CD4-positive, alpha-beta T cell treated with Interferon gamma for 1 hour (primary cell): ENCODE measurements at places on chromosomes 4 and X.

DNA sequence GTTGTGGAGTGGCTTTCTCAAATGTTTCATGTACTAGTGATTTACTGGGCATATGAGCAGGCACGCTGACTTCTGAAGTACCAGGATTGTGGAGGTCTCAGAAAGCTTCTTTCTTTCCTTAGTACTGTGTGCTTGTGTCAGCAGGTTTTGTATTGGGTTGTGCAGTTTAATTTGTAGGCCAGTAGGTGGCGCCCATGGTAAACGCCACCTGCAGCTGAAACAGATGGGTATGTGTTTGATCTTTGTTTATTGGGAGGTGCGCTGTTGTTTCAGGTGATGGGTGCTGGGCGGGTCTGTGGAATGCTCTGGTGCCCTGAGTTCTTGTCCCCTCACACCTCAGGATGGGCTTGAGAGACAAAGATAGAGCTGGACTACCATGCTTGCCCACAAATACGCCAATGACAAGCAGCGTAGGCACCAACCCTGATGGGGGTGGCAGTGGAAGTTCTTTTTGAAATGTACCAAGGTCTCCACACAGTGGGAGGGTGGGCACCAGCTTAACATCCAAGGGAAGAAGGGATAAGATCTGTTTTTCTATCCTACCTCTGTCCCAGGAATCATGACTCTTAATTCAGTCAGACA lies 141.5 kb downstream of the RPS6KA6 start:
- no peak for DNase-seq

DNA sequence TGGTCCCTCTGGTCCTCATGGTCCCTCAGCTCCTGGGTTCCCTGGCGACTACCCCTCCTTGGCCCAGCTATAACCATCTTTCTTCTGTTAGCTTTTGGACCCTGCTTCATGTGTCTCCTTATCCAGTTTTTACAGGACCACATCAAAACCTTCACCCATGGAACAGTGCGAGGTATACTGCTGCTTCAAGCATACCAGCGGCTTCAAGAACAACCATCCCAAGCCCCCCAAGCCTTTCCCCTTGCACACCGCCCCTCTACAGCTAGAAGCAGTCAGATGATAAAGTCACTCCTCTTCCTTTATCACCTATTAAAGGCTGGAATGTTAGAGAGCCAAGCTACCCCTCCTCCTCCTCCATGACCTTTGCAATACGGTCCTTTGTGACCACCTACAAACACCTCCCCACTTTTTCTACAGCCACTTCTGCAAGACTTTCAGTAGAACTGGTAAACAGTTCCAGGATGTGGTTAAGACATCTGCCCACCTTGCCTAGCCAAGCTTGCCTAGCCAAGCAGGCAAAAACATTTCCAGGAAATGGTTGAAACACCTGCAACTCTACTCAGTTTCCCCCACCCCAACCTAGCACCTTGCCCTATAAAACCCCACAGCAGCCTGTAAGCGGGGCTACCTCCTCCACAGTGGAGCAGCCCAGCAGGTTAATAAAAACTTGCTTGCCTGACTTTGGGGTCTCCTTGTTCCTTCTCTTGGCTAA lies 125.7 kb downstream of the ZC4H2 start:
- DNase-seq: no peak

GRCh38 chr4:150072471-150072870 lies 5.8 kb upstream of the DCLK2 start:
- DNase-seq: no peak

- no peak for DNase-seq
These were observed 29.3 kb upstream of the GPR101 start for GRCh38 chrX:137062915-137063617.

- DNase-seq: no peak
These were observed 2025.6 kb upstream of the AGA start for GRCh38 chr4:179467878-179468277.

DNA sequence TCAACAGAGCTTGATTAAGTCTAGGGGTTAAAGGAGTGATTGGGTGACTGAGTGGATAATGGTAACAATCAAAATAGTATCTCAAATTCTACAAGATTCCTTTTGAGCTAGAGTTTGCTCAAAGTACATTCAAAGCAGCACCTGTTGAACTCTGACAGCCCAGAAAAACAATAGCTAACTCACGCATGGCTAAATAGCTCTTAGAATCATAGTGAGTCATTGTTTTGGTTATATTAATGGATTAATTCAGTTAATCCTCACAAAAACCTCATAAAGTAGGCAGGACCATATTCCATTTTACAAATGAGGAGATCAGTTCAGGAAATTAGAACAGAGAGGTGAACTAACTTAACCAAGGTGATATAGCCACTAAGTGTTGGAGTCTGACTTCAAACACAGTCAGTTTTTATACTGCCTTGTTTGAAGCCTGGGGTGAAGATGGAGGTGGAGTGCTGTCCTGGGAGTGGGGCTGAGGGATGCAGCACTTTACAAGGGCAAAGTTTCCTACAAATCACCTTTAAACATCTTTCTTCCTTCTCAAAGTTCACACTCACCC lies 35.9 kb upstream of the PPM1K start:
- no peak for DNase-seq

GRCh38 chr4:6907658-6908191 lies 1.9 kb upstream of the TBC1D14 start:
- DNase-seq: no peak

DNA sequence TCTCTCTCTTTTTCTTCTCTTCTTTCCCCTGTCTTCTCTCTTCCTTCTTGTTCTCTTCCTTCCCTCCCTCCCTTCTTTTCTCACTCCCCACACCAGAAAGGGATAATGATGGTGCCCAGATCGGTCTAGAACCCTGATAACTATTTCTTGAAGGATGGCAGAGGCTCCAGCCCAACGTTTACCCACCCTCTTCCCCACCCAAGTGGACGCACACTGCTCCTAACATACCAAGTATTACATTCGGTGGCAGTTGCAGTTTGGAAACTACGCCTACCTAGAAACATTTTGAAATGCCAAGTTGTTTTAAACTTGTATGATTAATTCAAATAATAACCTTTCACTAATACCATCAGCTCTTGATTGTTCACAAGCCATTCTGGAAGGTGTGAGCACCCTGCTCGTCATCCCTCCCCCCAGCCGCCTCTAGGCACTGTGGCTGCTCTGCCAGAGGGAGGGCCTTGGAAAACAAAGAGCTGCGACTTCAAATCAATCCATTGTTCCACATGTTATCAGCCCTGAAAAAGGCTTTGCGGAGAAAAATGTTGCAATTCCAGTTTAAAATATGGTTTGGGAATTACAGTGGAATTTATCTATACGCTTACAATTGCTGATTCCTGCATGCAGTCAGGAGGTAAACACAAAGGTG lies 1017.5 kb upstream of the TENM3 start:
- DNase-seq: no peak

DNA sequence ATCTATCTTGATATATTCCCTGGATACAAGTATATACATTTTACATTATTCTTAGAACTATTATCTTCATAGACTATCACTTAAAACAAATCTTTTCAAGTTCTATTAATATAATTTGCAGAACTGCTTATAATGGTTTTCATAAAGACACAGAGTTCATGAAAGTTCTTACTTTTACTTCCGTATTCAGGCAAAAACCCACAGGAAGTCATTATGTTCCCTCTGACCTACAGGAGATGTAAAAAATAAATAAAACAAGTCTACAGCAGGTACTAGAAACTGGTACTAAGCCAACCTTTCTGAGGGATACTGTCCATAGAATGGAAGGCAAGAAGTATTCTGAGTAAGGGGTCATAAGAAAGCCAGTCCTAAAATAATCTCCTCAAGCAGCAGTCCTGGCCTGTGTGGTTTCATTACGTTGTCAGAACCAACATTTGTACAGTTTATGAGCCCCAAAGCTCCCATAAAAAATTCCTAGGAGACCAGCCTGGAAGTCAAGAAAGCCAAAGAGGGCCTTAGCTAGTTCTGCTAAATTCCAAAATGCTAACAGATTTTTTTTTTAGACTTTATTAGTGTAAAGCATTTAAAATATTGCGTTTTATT lies 68.6 kb downstream of the CAMK2D start:
- DNase-seq: no peak

DNA sequence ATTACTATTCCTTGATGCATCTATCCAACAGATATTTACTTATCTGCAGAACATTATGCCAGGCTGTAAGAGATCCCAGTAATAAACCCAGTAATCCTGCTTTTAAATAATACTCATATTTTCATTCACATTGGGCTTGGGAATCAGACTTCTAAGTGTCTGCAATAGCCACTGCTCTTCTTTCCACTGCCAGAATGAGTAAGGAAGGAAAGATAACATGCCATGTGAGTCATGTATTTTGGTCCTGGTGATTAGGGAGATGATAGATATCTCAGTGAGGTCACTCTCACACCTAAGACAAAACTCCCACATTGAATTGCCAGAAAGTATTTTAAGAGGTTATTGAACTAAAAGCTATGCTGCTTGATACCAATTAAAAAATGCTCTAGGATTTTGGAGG lies 13.9 kb upstream of the HEPH start:
- DNase-seq: no peak

DNA sequence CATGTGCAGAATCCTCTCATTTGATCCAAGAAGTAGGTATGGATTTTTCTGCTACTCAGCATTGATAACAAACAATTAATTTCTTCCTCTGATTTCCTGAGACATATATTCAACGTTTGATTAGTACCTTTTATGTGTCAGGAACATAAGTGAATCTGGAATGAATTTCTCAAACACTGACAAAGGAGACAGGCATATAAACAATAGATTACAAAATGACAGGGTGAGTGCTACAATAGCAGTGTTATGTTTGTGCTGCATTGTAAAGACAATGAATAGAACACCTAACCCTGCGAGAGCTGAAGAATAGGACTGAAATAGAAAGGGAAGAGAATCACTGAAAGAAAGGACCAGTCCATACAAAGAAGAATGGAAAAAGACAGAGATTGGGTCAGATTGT lies 52.9 kb downstream of the ARHGAP24 start:
- no peak for DNase-seq

DNA sequence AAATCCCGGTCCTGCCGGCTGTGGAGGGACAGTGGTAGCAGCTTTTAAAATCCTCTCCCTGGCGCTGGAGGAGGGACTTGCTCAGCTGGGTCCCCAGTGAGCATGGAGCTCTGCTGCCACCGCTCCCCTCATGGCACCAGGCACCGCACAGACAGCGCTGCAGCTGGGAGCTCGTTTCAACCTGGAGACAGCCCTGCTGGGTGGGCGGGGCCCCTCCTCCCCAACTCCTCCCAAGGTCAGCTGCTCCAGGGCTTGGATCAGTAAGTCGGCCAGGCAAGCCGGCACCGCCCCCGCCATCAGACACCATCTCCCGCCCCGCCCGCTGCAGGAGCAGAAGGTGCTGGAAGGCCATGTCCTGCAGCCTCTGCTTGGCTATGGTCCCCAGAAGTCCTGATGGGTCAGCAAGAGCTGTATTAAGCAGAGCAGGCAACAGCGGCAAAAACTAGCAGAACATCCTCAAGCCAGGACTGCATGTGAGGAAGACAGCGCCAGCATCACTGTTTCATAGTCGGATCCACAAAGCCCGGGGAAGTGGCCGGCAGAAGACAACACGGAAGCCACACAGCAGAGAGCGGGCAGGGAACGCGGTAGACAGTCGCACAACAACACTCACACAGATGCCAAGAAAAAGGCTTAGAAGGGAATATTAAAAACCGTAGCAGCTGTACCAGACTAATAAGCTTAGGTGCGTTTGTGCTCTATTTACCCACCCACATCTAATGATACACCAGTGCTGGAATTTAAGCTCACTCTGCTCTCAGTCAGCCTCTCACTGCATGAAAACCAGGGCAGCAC lies 16.2 kb downstream of the ZFYVE28 start:
- no peak for DNase-seq

DNA sequence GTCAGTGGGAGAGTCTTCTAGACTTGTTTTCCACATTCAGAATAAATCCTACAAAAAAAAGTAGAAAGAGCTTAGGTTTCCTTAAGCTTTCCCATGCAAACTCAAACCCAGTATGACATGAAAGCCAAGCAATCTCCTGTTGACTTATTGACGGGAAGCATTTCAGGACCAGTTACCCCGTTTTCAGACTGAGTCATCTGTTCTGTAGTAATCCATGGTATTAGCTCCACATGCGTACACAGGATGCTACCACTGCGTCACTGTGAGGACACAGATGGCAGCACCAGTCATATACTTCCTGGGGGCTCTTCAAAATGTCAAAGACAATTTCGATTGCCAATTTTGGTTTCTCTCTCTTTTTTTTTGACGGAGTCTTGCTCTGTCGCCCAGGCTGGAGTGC lies 224.9 kb upstream of the MAD2L1 start:
- DNase-seq: no peak

DNA sequence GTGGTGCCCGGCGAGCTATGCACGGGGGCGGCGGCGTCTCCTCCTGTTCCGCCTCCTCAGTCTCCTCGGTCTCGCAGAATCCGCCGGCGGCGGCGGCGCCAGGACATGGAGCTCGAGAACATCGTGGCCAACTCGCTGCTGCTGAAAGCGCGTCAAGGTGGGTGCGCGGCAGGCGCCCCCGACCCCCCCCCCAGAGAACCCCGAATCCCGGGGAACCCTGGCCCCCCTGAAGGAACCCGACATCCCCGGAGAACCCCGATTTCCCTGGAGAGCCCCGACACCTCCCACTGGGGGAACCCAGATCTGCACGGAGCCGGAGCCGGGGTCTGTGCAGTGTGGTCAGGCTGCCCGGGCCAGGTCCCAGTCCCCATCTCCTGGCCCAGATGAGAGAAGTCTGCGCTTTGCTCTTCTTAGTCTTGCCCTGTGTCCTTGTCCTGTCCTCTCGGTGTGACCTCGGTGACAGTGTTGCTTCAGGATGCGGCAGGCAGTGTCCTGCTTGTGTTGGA lies 648 bp downstream of the GRK4 start:
- DNase-seq: no peak

- no peak for DNase-seq
These were observed 112.9 kb downstream of the AMMECR1 start for GRCh38 chrX:110204986-110205385.

GRCh38 chr4:139514382-139515059 lies 41.5 kb downstream of the SETD7 start:
- DNase-seq: no peak

DNA sequence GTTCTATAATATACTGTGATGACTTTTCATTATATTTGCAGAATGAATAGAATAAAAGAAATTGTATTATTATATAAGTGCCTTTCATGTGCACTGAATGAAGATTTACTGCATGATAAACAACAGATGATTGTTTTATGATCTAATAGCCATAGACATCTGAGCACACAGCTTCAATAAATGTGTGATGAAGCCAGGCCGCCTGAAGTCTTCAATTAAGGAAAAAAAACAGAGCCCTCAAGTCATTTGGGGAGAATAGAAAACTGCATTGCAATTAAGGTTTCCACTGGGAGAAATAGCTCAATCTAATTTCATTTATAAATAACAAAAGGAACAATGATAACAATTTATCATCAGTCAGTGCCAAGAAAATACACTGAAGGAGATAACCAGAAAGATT lies 955.2 kb downstream of the FSTL5 start:
- DNase-seq: no peak

DNA sequence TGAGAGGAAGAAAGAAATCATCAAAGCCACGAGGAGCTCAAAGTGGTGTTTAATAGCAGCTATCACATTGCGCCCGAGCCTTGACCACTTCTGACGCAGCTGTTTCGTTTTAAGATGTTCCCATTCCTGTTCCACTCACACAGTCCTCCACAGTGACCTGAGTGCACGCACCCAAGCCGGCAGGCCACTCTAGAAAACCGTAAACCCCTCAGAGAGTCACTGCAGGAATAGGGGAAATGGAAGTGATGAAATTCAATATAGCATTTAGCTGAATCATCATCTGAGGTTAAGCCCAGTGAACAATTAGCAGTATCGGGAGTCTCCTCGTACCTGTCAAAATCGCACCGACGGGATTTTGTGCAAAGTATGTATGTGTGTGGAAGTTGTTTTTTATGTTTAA lies 17.9 kb upstream of the HAND2 start:
- no peak for DNase-seq

GRCh38 chrX:107603429-107604159 lies 24.7 kb upstream of the PRPS1 start:
- no peak for DNase-seq
